ENCODE measurements at places on chromosomes 7 and 10. TPM values are rescaled to one million over a fixed set of nuclear protein-coding genes. Genes with fewer than 3 reads are reported as not detected.
A peak's percentile ranks its signal among the peaks of the same experiment; 100 is the strongest.

GRCh38 chr7:55588976-55589604, 16.8 kb upstream of the VOPP1 start:
- peak; percentile 5 for DNase-seq

Gene TCERG1L
- total RNA-seq = not detected

DNA sequence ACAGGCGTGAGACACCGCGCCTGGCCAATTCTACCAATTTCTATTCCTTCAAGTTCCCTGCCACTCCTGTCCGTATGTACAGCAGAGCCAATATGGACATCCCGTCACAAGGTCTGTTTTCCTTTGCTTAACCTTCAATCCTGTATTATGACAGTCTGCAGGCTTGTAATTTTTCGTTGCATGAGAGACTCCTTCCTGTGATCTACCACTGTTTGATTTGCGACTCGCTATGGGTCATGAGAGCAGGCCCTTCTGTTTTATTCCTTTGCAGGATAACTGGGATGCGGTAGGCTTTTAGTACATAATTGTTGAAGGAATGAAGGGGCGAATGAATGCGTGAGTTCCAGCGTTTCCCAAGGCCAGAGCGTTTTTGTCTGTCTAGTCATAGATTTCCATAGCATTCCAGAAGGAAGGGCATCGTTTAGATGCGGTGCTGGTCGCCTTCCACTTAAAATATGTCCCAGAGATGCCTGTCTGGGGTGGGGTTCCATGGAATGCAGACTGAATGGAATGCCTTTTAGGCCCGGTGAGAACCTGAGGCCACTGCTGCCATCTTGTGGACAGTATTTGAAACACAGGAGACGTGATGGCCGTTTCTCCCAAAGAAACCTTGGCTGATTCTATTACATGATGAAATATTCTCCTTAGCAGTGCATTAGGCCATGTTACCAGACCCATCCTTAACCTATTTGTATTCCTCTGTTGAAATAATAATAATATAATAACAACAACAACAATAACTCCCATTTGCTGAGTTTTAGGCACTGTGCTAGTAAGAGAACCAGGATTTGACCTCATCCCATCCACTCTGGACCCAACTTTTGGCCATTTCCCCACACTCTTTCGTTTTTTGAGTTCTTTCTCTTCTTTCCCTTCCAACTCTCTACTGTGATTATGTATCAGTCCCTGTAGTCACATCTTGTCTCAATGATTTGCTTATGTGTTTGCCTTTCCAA, 193.2 kb downstream of the MYOF start:
- DNase-seq = peak; percentile 66

Gene GPNMB
- 0.20 TPM for total RNA-seq

- no peak for DNase-seq
Observed at GRCh38 chr10:69742356-69742695, 59.4 kb upstream of the COL13A1 start.

DNA sequence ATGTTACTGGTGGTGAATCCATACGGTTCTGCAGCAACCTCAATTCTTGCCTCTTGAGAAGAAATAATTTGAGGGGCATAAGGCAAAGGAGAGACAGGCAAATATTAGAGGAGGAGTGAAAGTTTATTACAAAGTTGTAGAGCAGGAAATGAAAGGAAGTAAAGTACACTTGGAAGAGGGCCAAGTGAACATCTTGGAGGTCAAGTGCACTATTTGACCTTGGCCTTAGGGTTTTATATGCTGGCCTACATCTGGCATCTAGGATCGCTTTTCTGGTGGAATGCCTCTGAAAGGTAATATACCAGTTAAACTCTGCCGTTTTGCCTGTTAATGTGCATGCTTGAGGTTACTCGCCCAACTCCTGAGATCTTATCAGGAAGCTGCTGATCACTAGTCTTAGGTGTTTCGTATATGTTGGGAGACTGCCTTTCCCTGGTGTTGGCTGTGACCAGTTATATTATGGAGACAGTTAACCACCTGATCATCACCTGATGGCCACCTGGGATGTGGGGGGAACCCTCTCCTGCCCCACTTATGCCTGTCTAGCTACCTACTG, 66.1 kb upstream of the CYP2C18 start:
- no peak for DNase-seq

Gene FOXI2
- not detected for total RNA-seq

Gene CALML3
- total RNA-seq = not detected

DNA sequence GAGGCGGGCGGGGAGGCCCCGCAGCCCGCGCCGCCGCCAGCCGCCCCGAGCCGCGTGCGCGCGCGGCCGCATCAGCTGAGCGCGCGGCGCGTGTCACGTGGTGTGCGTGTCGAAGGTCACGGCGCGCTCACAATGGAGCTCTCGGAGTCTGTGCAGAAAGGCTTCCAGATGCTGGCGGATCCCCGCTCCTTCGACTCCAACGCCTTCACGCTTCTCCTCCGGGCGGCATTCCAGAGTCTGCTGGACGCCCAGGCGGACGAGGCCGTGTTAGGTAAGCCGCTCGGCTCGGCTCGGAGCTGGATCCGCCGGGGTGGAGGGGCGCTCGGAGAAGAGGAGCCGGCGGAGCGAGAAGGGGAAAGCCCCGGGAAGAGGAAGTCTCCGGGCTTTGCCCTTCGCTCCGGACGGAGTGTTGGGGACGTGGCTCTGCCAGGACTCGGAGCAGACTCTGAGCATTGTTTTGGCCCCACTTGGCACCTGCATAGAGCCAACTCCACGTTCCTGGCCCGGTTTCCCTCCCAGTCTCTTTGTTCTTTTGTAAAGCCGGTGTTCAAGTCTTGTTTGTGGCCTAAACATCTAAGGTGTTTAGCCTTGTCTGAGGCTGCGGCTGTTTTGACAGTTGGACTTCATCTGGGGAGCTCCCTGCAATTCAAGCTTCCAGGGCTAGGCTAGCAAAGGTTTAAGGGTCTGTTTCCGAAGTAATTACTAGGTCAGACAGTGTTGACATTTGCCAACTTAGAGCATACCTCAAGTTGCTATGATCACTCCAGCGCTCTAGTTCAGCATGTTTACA, at the start of gene COMMD3:
TSS of gene COMMD3 (plus strand) at position 103 of the 790 bp plus-strand sequence. CDS start at position 133, 30 bp downstream.
- peak; percentile 94 for DNase-seq

DNA sequence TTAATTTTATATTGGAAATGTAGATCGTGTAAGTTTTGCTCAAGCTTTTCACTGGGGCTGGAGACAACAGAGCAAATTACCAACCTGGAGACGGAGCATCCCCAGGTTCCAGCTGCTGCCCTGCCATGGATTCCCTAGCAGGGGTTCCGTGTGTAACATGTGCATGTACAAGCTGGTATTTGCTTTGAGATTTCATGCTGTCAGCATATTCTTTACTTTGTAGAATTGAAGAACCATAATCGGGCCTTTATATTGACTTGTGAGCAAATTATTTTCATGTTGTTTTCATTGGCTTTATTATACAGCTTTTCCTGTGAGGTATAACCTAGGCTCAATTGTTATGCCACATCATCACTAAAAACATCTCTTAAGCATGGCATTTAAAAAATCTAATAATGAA, 369.2 kb upstream of the COBL start:
- DNase-seq = no peak

Gene LIPN
- not detected for total RNA-seq

DNA sequence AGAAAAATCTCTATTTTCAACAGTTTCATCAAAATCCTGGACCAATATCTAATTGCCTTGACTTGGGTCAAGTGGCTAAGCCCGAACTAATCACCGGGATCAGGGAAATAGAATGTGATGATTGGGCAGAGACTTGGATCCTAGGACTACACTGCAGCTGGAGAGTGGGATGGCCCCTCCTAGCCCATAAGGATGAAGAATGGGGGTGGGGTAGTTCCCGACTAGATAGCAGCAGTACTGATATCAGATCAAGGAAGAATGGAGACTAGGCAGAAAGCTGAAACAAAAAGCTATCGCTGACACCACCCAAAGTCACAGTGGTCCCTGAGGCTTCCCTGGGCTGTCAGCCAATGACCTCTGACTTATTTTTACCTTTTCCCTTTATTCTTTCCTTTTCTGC, 160.4 kb upstream of the PHYHIPL start:
- no peak for DNase-seq

DNA sequence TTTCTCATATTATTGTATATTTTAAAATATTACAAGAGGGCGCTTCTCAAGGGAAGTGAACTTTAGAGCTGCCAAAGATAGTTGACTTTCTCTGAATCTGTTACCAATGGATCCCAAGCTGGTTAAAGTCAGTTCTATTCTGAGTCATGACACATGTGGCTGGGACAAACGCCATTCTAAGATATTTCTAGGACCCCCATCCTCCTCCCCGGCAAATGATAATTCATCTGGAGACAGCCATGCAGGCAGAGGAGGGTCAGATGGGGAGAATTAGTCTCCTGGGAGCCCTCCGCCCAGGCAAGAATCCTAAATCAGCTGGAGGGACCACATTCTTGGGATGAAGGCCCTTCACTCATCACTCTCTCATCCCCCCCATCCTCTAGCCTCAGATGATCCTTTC, 187.7 kb downstream of the GFRA1 start:
- no peak for DNase-seq

Gene CLIP2
- 4.3 TPM for total RNA-seq

Gene FANK1
- total RNA-seq = 0.22 TPM

- DNase-seq = no peak
Observed at GRCh38 chr7:121516821-121517220, 120.7 kb upstream of the FAM3C start.

Gene HMX3
- total RNA-seq = 43.5 TPM

- DNase-seq = no peak
Observed at GRCh38 chr10:128242641-128243040, 116.4 kb upstream of the MKI67 start.

Gene FZD8
- total RNA-seq = 1.2 TPM

DNA sequence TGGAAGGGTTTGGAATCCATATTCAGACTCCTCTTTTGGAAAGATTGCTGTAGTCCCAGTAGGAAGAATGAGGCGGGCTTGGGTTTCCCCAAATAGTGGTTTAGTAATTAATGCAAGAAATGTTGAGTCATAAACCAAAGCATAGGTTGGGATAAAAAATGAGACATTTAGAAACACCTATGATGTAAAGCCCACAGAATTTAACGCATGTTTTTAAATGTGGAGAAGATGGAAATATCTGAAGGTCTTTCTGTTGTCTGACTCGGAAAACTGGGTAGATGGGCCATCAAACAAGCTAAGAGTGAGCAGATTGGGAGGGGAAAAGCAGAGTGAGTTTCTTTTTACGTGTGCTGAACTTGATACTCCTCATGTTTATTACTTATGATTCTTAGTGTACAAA, 62.2 kb downstream of the LANCL2 start:
- DNase-seq = no peak

DNA sequence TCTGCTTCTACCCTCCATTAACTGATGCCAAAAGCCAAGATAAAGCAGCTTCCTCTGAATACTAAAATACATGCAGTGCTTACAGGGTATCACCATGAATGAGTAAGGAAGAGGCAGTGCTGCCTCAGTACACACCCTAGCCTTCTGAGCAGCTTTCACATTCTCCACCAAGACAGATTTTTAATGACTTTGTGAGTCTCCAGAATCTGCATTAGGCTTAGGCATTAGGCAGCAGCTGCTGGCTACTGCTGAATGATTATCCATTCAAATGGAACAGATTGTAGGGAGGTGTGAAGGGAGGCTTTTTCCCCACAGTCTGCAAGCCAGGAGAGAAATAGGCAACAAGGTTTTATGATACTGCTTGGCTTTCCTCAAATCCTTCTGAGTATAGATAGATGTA, 1226.7 kb upstream of the LRRN3 start:
- no peak for DNase-seq

- no peak for DNase-seq
Observed at GRCh38 chr10:78651287-78651686, 417.5 kb upstream of the ZMIZ1 start.

DNA sequence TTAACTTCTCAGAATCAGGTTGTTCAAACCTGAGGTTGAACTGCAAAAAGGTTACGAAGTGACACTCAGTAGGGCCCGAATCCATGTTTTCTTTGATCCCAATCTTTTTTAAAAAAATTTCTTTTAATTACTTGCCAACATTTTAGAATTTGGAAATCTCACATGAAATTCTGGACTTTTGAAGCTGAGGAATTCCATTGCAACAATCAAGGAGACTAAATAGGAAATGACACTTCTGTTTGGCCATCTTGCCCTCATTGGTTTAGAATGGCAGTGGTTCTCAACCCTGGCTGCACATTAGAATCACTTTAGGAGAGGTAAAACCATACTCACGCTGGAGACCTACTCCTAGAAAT, 471 bp upstream of the TOMM7 start:
- no peak for DNase-seq

GRCh38 chr7:93547716-93548115, 26.8 kb downstream of the CALCR start:
- DNase-seq = no peak

Gene RSPH10B
- not detected for total RNA-seq

DNA sequence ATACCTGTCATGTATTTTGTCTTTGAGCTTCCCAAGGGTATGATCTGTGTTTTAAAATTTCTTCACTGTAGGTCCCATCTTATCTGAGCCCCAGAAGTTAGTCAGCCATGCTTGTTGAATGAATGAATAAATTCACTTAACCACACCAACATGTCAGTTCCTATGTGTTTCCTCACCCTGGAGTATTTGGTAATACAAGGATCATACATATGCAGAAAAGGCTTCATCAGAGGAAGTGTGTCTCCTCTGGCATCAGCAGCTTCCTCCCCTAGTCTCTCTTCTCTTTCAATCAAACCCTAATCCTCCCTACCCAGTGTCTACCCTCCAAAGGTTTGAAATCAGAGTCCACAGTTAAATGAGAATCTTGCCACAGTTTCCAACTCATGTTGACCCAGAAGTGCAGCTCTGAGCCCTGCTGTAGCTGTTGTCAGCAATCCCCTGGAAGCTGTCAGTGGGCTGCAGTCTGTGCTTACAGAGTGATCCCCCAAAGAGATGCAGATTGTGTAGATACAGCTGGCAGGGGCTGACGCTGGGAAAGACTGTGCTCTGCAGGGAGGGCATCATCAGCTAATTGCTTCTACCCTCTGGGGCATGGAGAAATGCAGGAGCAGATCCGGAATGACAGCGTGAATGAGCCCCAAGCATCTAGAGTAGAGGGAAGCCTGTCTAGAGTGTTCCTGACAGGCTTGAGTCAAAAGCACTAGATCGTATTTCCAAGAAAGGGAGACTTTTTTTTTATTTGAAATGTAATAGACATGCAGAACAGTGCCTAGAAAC, 105.0 kb upstream of the WDR11 start:
- no peak for DNase-seq

GRCh38 chr7:143413123-143413522, 4.5 kb upstream of the EPHA1 start:
- no peak for DNase-seq

Gene SAP25
- 3.2 TPM for total RNA-seq

Gene ZEB1
- total RNA-seq = 7.0 TPM

Gene ADRB1
- total RNA-seq = 0.11 TPM

Gene MMP21
- not detected for total RNA-seq

GRCh38 chr7:101681170-101682007, 52.3 kb upstream of the MYL10 start:
- DNase-seq = no peak

GRCh38 chr10:86071758-86072157, 294.8 kb downstream of the GRID1 start:
- DNase-seq = no peak

Measured in K562 (cell line).